ENCODE measurements at places on chromosomes 4 and X. TPM values are rescaled to one million over a fixed set of nuclear protein-coding genes. Genes with fewer than 3 reads are reported as not detected.

MSANTD1 gene
- total RNA-seq, result 0.41 TPM

TBC1D8B gene
- total RNA-seq, result 7.4 TPM

CENPVL2 gene
- not detected for total RNA-seq

NCAPG gene
- total RNA-seq, result 1.8 TPM

TBX22 gene
- total RNA-seq, result 0.29 TPM

USP17L20 gene
- total RNA-seq, result not detected

GAGE1 gene
- not detected for total RNA-seq

FGFR3 gene
- 5.4 TPM for total RNA-seq

CDS1 gene
- 0.21 TPM for total RNA-seq

EDA gene
- total RNA-seq, result 17.5 TPM

RNF113A gene
- 10.9 TPM for total RNA-seq

NAA11 gene
- not detected for total RNA-seq

TASL gene
- total RNA-seq, result 0.55 TPM

BEND4 gene
- total RNA-seq, result not detected

All from left cardiac atrium (tissue), 4 donors.